ENCODE measurements at places on chromosomes 3 and 15.

DNA sequence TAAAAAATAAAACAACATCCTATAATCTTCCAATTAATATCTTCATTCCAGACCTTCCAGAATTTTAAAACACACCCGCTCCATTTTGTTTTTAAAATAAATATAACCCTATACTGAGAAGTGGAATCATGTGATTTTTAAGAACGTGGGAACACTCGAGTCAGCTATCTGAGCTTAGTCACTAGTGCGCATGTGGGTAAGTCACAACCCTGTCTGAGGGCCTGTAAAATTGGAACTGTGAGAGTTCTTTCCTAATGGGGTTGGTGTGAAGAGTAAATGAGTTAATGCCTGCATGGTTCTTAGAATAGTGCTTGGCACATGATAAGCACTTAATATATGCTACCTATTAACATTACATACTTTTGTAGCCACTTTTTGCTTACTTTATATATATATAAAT, 19.9 kb upstream of the POLR2M start:
- DNase-seq: no peak

GRCh38 chr3:180749322-180749721, 70.0 kb upstream of the CCDC39 start:
- no peak for DNase-seq

DNA sequence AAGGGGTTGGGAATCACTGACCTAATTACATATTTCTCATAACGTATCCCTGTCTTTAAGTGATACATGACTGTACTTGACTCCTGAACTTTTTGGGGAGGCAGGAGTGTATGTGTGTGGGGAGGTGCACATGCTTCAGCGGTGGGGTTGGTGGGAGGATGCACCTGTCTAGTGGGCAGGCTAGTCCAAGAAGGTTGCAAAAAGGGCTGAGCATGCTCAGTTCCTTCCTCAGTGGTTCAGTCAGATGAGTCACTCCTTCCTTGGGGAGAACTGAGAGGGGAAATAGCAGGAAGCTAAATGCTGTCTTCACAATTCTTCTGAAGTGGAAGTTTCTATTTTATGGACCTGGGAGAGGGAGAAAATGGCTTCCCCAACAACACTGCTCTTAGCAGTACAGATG, 24.6 kb upstream of the AP4E1 start:
- no peak for DNase-seq

DNA sequence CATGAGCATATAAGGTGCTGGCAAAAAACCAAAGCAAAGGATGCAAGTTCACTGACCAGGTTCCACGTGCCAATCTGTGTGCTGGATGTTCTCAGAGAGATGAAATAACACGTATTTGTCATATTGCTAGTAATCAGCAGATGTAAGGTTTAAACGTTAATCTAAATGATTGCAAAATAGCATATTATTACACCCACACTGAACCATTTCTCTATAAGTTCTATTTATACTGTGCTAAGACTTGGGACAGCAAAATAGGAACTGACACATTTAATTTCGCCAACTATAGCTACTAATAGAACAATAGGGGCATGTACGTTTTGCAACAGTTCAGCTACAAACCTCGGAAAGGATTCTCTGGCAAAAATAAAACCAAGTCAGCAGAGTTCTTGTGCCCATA, 350.3 kb upstream of the ZNF385D start:
- no peak for DNase-seq

- no peak for DNase-seq
These were observed 48.3 kb downstream of the SLC6A20 start for GRCh38 chr3:45748068-45748467.

DNA sequence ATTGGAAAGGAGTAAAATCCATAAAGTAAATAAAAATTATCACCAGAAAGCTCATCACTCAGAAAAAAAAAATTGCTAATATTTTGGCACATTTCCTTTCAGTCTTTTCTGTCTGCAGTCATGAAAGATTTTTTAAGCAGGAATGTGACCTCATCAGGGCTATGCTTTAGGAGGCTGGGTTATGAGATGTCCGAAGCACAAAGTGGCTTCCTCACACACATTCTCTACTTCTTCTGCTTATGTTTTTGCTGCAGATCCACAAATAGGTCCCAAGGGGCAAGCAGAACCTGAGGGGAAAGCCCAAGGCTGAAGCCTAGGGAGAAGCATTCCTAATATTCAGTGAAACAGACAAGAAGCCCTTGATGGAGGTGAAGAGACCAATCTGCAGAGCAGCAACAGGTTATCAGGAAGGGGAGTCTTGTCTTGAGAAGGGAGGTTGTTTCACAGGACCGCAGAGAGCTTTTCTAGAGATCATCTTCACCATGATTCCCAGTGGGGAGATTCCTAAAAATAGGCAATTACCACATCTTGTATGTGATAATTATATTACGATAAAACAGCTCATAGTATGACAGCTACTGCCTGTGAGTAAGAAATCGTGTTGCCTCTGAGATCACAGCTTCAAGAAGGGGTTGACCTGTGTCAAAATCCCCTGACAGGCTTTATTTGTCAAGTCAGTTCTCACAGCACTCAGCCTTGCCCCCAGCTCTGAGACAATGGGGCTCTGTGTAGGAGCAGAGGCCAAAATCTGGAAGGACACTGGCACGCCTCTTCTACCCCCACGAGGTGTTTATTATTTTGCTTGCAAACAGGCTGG, 60.5 kb downstream of the IGF2BP2 start:
- DNase-seq: no peak

DNA sequence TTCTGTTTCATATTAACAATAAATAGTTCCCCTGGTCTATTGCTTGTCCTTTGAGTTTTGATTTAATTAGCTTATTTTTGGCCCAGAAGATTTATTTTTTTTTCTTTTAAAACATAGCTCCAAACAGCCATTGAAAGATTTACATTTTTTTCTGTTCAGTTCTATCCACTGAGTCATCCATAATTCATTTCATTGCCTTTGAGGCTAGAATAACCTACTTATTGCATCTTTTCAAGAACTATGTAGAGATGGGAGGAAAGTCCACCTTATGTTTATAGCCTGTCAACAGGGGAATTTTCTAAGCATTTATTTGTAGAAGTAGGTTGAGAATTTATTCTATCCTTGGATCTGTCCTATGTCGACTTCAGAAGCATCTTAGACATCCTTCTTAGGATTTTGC, 53.4 kb upstream of the CHD2 start:
- DNase-seq: no peak

- DNase-seq: no peak
These were observed 51.0 kb downstream of the CPA3 start for GRCh38 chr3:148916132-148916531.

GRCh38 chr15:73737535-73737934, 15.6 kb downstream of the INSYN1 start:
- no peak for DNase-seq

GRCh38 chr3:13348661-13349396, 71.3 kb downstream of the NUP210 start:
- DNase-seq: no peak

DNA sequence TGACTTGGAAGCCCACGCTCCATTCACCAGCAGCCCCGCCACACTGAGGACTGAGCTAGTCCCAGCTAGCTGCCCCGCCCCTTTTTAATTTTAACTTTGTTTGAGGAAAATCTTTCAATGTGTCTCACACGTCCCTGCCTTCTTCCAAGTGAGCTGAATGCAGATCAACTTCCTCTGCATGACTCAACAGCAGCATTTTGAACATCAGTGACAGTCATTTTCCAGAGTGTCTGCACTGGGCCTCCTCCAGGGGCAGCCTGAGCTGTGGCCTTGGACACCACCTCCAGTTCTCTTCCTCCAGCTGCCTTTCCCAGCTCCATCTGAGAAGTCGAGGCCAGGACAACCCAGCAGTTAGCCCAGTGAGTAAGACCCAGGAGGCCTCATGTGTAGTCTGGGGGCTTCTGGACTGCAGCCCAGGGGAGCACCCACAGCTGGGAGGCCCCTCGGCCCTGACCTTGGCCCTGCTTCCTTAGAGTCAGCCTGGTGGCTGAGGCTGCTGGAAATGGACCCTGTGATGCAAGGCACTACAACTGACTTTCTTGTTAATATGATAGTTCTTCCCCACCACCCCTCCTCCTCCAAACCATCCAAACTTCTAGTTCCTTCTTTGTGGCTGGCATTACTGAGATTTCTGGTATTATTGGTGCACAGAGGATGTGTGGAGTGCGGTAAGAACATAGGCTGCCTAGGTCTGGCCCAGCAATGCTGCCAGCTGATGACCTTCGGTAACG, 21.4 kb upstream of the ESYT3 start:
- DNase-seq: no peak

DNA sequence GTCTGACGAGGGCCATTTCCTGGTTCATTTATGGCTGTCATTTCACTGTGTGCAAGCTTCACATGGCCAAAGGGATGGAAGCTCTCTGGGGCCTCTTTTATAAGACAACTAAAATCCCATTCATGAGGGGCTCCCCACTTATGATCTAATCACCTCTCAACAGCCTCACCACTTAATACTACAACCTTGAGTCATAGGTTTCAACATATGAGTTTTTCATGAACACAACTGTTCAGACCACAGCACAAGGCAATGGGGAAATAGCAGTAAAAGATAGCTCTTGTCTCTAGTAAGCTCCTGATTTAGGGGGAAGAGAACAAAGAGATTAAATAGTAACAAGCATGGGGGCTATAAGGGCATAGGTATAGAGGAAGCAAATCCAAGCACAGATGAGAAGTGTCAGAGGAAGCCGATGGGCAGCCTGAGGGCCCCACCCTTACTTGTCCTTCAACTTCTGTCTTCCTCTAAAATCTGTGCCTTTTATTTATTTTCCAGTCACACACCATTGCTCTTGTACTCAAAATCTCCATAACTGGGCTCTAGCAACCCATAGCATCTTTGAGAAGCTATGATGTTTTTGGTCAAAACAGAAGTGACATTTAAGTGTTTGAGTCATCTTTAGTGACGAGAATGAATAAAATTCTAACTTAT, 329.1 kb downstream of the UNC13C start:
- no peak for DNase-seq

All from NCI-H524 treated with DMSO at 0.1 percent for 48 hours (cell line).